ENCODE measurements at places on chromosomes 2 and 18.

GRCh38 chr2:237913193-237913917 is 53.5 kb upstream of the UBE2F start:
- no peak for DNase-seq

GRCh38 chr2:232292395-232293154 is 86.0 kb upstream of the ALPP start:
- no peak for DNase-seq

GRCh38 chr2:174343623-174344455 is 9.1 kb downstream of the SP9 start:
- no peak for DNase-seq

- DNase-seq = no peak
Observed at GRCh38 chr2:27489118-27489497, 435 bp downstream of the IFT172 start.

DNA sequence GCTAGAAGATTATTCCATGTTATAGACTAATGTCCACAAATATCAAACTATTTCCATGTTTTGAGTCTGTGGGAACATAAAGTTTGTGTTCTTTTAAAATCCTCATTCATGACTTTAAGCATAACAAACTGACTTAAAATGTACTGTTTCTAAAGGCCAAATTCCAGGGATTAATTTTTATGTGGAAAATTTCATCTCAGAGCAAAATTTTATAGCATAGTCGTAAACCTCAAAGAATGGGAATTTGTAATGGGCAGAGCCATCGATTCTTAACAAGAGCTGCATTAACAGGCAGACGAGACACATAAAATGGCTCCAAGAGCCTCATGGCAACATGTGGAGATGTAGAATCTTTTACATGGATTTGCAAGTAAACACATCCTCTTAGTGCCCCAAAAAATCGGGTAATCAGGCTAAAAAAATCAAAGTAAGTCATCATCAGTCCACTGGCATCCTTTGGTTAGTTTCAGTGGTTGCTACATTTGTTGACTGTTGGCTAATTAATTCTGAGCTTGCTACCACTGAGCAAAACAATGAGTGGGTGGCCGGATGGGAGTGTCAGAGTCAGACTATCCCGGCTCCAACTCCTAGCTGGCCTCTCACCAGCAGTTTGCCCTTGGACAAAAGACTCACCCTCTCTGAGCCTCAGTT is 119.6 kb downstream of the FAM210A start:
- no peak for DNase-seq

Data from NCI-H187 treated with DMSO at 0.1 percent for 48 hours (cell line).